ENCODE measurements at places on chromosomes 5 and 9.
A peak's percentile ranks its signal among the peaks of the same experiment; 100 is the strongest.

GRCh38 chr9:130927338-130927737, 11.7 kb downstream of the FIBCD1 start:
- DNase-seq = no peak

DNA sequence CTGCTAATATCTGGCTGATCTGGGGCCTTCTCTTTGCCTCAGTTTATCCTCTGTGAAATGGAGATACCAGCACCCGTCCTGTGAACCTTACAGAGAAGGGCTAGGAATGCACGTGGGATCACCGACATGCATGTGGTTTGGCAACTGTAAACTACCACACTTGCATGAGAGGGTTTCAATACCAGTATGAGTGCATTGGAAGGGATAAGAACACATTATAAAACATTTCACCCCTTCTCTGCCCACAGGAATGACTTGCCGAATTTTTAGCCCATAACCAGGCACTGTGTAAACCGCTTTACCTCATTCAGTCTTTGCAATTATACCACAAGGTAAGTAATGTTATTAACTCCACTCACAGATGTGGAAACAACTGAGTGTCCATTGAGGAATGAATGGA, 8.9 kb upstream of the RAB14 start:
- no peak for DNase-seq

- DNase-seq = no peak
These were observed 213.4 kb upstream of the ELL2 start for GRCh38 chr5:96175090-96175489.

GRCh38 chr9:127942216-127943010, 4.8 kb upstream of the DPM2 start:
- DNase-seq = peak; percentile 18

DNA sequence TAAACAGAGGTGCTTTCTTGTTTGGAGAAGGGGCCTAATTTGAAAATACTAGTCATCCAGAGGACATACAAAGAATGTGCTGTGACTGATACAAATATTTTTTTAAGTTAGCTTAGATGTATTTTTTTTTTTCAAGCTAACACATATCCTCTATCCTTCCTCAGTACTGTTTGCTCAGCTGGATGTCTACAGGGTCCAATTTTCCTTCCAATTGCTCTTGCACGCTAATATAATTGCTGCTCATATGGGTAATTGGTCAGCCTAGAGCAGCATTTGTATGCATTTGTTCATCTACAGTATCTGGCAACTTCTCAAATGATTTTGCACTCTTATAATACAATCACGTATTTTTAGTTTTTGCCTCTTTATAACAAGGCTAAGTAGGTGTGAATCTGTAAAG, 84.7 kb downstream of the ZDHHC21 start:
- DNase-seq = no peak

DNA sequence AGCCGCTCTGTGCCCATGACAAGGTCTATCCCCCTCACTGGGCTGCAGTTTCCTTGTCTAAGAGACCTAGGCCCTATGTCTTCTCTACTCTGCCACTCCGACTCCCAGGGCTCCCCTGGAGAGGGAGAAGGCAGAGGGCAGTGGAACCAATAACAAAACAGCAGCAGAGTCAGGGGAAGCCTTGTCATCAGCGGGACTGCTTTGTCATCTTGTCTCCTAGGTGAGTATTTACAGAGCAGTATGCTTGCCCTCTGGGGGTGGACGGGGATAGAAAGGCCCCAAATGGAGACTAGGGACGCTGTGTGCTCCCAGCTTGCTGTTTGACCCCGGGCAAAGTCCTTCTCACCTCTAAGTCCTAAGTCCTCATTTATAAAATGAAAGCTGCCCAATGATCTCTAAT, 318.5 kb downstream of the CDK5RAP2 start:
- no peak for DNase-seq

DNA sequence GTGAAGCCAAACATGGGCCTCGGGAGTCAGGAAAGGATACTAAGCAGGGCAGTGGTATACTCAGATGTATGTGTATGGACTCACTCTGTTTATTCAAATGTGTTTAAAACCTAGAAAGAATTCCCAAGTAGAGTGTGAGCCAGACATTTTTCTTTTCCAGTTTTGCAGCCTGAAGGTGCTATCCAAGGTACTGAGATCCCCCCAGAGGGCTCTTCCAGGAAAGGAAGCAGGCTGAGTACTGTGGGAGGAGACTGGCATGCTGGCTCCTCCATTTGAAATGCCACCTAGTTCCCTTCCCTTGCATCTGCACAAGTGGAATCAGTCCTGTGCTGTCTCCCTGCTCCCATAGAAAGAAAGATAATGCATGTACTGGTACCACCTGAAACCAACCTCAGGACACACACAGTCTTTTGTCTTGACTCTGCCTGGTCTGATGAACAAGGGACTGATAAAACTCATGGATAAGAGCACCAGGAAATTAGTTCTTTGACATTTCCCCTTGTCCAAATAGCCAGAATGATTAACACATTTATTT, 85.9 kb downstream of the HRH2 start:
- no peak for DNase-seq

All from KG1 (cell line).